ENCODE measurements at places on chromosomes 7 and 10. TPM values are rescaled to one million over a fixed set of nuclear protein-coding genes. Genes with fewer than 3 reads are reported as not detected.

GIMAP1 gene
- 6.8 TPM for total RNA-seq

NUP205 gene
- total RNA-seq: 119 TPM

GPR158 gene
- not detected for total RNA-seq

GBX1 gene
- not detected for total RNA-seq

BCL7B gene
- total RNA-seq: 87.0 TPM

STEAP2 gene
- total RNA-seq: not detected

PPP1R3C gene
- total RNA-seq: not detected

CPXM2 gene
- total RNA-seq: not detected

NEUROG3 gene
- not detected for total RNA-seq

FAM241B gene
- 2.9 TPM for total RNA-seq

GPRIN2 gene
- total RNA-seq: not detected

KAZALD1 gene
- not detected for total RNA-seq

PRLHR gene
- total RNA-seq: not detected

GATA3 gene
- total RNA-seq: 83.4 TPM

MMRN2 gene
- total RNA-seq: not detected

MDFIC gene
- 58.0 TPM for total RNA-seq

PIK3AP1 gene
- total RNA-seq: 8.7 TPM

SPAM1 gene
- total RNA-seq: not detected

MET gene
- 0.26 TPM for total RNA-seq

OR2A7 gene
- 1.4 TPM for total RNA-seq

CCDC172 gene
- not detected for total RNA-seq

GDF2 gene
- total RNA-seq: not detected

GNAT3 gene
- total RNA-seq: not detected
